LoVo (cell line): ENCODE measurements at places on chromosomes 16 and 17.

- DNase-seq = no peak
These were observed 26.7 kb downstream of the TRIM25 start for GRCh38 chr17:56887105-56887504.

DNA sequence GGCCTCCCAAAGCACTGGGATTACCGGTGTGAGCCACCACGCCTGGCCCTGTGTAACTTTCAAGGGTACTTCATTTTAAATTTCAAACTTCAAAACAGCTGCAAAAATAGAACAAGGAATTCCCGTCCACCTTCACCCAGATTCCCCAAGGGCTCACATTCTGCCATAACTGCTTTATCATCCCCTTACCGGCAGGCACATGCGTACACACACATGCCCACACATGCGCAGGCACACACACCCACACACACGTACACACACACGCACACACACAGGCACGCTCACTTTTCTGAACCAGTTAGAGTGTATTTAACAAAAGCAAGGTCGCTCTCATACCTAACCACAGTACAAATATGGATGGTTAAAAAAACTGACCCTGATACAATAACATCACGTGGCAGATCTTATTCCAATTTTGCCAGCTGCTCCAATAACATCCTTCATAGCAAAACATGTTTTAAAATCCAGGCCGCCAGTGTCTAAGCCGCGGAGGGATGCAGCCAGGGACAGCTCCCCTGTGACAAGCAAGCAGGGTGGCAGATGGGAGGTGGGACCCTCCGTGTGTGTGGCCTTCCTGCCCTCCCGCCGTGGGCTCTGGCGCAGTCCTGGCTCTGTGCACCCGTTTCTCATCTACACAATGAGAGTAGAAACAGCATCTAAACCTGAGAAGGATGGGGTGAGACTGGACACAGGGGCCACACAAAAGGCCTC is 23.1 kb downstream of the PDIA2 start:
- DNase-seq = no peak

GRCh38 chr17:54990118-54990517 is 21.6 kb downstream of the STXBP4 start:
- no peak for DNase-seq

DNA sequence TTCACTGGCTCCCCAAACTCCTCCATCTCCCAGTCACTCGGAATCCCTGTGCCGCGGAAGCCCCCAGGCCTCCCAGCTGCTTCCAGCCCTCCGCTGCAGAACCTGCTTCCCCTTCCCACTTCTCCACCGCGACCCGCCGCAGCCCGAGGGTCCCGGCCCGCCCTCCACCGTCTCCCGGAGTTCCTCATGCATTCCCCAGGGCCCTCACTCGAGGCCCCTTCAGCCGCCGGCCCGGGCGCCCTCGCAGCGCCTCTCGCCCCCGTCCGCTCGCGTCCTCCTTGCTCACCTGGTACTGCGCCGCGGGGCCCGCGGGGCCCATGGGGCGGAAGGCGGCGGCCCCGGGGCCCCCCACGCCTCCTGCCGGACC is 329 bp downstream of the SMARCD2 start:
- DNase-seq = no peak

- DNase-seq = peak; percentile 51
These were observed 16.7 kb downstream of the C16orf54 start for GRCh38 chr16:29729116-29729521.

DNA sequence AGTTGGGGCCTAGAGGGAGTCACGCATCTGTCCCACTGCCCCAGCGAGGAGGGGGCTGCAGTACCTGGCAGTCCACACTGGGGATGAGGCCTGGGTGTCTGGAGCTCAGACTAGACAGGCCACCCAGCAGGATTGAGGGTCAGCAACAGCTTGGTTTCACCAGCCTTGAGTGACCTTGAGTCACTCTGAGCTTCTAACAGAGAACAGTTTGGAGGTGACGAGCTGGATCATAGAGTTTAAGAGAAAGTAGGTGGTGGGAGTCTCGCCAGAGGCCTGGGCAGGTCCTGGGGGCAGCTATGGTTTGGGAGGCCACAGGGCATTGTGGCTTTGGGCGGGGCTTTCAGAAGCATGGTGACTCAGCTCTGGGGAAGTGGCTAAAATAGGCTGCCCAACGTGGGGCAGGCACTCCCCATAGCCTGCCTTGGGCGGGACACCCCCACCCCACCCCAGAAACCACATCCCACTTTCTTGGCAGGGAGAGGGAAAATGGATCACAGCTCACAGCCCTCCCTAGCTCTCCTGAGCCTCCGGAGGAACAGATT is 20.5 kb downstream of the CDC42EP4 start:
- DNase-seq = peak; percentile 87
